ENCODE measurements at places on chromosomes 1 and 21.

- no peak for DNase-seq
These were observed 3.1 kb upstream of the EGLN1 start for GRCh38 chr1:231424950-231425805.

DNA sequence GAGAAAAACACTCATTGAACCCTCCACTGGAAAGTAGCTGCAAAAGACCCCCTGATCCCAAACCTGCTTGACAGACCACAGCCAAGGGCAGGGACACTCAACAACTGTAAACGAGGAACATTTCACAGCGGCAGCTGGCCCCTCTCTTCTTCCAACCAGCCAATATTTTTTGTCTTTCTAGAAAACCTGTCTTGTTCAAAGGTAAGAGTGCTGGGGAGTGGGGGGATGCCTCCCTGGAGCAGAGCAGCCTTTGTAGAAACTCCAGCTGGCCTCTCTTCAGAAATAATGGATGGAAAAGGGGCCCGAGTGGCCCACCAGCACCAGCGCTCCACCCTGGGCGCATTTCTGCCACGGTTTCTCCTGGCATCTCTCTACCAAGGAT lies 384.0 kb downstream of the RRAGC start:
- DNase-seq: no peak

- DNase-seq: no peak
These were observed 17.0 kb downstream of the MKNK1 start for GRCh38 chr1:46587069-46587468.

DNA sequence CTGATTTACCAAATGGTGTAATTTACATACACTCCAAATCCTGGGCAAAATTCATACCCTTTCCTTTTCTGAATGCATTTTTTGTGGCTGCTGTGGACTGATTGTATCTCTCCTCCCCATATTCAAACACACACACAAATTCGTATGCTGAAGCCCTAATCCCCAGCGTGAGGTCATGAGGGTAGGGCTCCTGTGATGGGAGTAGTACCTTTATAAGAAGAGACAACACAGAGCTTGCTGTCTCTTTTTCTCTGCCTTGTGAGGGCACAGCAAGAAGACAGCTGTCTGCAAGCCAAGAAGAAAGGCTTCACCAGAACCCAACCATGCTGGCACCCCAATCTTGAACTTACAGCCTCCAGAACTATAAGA lies 24.4 kb downstream of the DUSP10 start:
- DNase-seq: no peak

- no peak for DNase-seq
These were observed 120.5 kb upstream of the NGF start for GRCh38 chr1:115458426-115459114.

GRCh38 chr21:41682719-41683179 lies 84.1 kb downstream of the RIPK4 start:
- DNase-seq: no peak

DNA sequence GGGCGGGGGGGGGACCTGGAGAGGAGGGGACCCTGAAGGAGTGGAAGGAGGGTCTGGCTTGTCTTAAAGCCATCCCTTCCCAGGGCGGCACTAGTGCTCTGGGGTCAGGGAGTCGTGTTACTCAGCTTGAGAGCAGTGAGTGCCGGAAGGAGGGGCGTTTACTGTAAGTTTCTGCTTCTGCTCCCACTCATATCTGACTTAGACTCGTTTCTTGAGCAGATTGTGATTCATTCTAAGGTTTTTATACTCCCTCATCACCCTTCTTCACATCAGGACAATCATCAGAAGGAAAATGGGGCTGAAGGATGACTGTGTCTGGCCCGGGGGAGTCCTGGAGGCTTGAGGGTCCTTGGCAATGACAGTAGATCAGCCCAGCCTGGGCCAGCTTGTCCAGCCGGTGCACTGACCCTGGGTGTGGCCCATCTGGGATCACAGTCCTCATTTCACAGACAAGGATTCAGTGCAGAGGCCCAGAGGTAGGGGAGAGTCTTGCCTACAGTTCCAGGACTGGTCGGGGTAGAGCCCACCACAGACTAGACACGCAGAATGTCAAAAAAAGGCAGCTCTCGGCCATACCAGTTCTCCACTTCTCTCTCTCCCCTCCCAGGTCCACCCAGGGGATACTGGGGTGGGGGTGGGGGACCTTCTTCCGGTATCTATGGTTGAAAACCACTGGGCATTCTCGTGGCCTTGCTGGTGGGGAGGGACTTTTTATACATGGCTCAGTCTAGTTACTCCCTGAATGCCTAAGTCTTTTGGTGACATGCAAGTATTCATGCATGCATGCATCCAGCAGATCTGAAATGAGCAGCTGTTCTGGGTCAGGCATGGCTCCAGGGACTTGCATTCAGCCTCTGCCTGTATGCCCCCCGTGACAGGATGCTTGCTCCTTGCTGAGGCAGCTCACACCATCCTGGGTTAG lies 5.1 kb downstream of the TNFRSF8 start:
- peak; percentile 67 for DNase-seq

DNA sequence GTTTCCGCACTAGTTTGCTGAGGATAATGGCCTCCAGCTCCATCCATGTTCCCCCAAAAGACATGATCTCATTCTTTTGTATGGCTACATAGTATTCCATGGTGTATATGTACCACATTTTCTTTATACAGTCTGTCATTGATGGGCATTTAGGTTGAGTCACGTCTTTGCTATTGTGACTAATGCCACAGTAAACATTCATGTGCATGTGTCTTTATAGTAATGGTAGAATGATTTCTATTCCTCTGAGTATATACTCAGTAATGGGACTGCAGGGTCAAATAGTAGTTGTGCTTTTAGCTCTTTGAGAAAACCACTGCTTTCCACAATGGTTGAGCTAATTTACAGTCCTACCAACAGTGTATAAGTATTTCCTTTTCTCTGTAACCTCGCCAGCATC lies 78.3 kb upstream of the BCL9 start:
- no peak for DNase-seq

- no peak for DNase-seq
These were observed 163.8 kb downstream of the BACH1 start for GRCh38 chr21:29462479-29462878.

DNA sequence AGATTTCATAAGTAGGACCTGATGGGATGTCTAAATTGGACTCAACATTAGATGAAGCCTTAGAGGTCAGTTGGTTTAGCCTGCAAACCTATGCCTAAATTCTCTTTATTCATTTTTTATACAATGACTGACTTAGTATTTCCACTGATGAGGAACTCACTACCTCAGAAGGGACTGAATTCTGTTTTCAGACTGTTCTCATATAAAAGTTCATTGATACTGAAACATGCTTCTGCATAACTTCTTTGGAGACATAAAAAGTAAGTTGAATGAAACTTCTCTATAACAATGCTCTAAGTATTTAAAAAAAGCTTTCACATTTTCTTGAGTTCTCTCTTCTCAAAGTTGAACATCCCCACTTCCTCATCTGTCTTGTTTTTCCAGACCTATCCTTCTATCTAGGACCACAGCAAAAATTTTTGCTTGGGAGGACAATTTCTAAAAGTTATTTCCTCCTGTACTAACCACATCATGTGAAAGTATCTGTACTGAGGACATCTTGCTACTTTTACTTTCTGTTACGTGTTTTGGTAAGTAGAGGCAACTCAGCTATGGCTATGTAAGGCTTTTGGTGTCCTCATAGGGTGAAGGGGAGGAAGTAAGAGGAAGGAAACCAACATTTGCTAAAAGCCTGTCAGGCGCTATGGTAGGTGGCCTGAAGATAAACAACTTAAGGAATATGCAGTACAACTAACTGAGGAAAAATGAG lies 64.1 kb downstream of the USP24 start:
- DNase-seq: no peak

DNA sequence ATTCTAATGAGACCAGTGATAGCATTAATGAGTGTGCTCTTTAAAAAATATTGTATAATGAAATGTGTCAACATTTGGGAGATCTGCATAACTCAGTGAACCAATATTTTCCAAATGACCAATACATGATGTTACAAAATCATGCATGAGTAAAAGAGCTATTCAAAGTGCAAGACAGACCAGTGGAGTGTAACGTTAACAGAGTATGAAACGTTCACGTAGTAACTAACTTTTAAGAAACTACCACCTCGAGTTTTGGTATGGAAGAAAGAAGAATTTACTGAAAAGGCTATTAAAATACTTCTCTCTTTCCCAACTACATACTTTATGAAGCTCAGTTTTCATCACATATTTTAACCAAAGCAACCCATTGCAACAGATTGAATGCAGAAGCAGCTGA lies 9.6 kb upstream of the SLC6A9 start:
- no peak for DNase-seq

DNA sequence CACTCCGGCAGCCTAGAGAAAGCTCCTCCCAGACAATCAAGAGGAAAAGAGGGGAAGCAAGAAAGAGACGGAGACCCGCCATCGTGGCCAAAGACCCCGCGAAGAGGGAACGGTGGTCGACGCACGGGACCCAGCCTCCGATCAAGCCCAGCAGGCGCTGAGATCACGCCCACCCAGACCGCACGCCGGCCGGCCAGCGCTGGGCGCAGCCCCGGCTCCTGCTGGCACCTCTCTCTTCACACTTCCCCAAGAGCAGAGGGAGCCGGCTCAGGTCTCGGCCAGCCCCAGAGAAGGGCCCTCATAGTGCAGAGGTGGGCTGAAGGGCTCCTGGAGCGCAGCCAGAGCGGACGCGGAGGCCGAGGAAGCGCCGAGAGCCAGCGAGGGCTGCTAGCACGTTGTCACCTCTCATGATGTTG lies 918.4 kb upstream of the ADAMTS5 start:
- DNase-seq: no peak

GRCh38 chr1:38858833-38859560 lies 575 bp downstream of the RRAGC start:
- DNase-seq: no peak

- peak; percentile 92 for DNase-seq
These were observed 22.8 kb downstream of the DHRS3 start for GRCh38 chr1:12594966-12595756.

DNA sequence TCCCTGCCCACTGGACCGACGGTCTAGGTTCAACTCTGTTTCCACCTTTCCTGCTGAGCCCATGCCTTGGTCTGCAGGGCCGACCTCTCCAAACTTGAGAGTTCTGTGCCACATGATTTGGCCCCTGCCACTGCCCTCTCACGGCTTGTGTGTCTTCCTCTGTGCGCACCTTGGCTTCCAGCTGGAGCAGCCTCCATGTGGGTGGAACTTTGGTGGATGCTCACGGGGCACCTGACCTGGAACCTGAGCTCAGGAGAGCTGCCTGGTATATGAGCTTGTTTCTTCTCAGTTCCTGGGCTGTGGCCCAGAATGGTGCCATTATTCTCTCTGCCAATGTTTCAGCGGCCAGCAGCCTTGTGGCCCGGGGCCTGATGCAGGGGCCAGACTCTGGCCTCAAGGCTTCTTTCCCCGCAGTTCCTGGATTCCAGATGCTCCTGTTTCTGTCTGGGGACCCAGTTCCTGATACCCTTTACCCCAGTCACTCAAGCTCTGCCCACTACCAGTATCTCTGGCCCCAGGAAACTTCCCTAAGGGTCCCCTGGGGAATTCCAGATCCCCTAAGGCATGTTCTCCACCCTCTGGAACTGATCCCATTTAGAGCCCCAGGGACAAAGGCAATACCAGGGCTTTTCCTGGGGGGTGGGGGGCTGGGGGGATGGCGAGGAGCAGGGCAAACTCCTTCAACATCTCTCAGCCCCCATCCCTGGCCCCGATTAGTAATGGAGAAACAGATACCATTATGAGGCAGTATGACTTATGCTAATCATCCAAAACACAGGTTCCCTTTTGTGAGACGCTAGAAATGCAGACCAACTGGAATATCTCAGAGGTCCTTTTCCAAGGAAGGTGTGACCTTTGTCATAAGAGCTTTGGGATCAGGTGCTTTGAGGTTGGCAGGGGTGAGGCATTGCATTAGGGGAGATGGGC lies 11.1 kb downstream of the QSOX1 start:
- no peak for DNase-seq

GRCh38 chr1:47477595-47478080 lies 39.8 kb downstream of the FOXD2 start:
- no peak for DNase-seq

- peak; percentile 86 for DNase-seq
These were observed 1.2 kb downstream of the PIK3C2B start for GRCh38 chr1:204493145-204493983.

- DNase-seq: no peak
These were observed 143.9 kb upstream of the FMN2 start for GRCh38 chr1:239947801-239948200.

- peak; percentile 71 for DNase-seq
These were observed 8.1 kb upstream of the TADA1 start for GRCh38 chr1:166884040-166884642.

DNA sequence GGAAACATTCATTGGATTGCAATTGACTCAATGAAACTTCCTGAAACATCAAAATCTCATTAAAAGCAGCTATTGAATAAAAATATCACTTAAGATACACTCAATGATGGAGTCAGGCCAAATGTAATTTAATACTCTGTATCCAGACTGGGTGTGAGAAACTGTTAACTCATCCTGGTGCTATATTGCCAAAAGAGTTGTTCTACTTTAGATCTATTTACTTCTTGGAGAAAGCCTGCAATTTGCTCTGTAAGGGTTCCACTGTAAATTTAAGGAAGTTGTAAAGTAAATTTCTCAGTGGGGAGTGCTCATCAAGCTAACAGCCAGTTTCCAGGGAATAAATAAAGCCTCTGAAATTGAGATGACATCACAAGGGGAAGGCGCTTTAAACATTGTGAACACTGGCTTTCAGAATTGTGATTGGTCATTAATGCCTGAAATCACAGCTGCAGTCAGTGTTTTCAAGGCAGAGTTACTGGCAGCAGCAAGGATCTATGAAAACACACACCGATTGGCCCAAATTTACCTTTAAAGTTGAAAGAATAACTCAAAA lies 91.4 kb downstream of the OLFM3 start:
- DNase-seq: no peak

DNA sequence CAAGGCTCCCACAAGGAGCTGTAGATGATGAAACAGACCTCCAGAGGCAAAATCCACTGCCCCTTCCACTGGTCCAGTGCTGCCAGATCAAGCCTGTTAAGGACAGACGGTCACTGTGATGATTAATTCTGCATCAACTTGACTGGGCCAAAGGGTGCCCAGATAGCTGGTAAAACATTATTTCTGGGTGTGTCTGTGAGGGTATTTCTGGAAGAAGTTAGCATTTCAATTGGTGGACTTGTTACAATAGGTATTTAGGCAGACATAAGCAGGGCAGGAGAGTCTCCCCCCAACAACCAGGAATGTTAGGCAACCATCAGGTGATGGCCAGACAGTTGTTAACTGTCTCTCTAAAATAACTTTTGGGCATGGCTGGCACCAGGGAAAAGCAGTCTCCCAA lies 40.9 kb upstream of the GALNT2 start:
- no peak for DNase-seq

- DNase-seq: no peak
These were observed 206.8 kb downstream of the SLC45A1 start for GRCh38 chr1:8524627-8525157.

GRCh38 chr1:184535191-184535970 lies 148.6 kb downstream of the C1orf21 start:
- DNase-seq: peak; percentile 38
